ENCODE measurements at places on chromosomes 7 and 10.

GRCh38 chr7:105935250-105935649 lies 27.8 kb upstream of the CDHR3 start:
- no peak for DNase-seq

DNA sequence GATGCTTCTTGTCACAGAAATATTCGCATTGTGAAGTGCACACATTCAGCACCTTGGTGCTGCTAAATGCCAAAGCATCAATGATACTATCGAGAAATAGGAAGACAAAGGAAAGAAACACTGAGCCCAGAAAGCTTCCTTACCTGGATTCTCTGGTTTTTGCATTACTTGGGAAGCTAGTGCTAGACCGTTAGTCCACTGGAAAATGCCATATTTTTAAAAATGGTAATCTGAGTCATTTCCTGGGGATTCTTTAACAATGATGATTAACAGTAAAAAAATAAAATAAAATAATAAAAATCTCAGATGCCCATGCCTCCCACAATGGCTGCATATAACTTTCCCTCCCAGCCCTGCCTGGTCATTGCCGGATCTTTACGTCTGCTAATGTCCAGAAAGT lies 420.1 kb upstream of the MGMT start:
- no peak for DNase-seq

- no peak for DNase-seq
These were observed 139.4 kb downstream of the LHPP start for GRCh38 chr10:124601016-124601415.

DNA sequence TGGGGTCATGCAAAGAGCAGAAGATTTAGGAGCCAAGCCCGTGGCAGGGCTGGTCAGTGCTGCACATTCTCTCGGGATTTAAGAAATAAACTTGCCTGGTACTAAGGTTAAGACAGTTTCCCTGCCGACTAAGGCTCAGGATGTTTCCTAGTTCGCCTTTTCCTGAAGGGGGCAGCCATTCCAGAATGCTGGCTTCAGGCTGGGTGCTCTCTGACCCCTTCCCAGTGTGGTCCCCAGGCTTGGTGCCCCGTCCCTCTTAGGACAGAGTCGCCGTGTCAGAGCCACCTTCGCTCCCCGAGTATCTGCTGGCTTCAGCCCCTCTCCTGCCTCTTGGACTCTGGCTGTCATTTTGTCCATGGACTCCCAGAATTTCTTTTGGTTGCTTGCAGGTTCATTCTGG lies 117.2 kb downstream of the ELFN1 start:
- no peak for DNase-seq

DNA sequence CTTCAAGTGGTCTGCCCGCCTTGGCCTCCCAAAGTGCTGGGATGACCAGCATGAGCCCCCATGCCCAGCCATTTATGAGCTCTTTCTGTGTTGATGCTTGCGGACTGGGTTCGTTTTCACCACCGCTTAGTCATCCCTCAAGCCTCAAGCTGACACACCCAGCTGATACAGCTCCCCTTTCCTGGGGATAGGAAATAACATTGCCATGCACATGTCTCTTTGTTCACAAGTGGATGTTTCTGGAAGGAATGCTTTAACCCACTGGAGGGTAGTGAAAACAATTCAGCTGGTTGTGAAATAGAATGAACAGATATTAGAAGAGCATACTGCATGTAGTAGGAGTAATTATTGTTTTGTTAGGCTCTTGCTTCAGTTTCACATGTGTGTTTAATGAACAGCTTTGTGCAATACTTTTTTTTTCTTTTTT lies 8.5 kb upstream of the METTL27 start:
- DNase-seq, result no peak

DNA sequence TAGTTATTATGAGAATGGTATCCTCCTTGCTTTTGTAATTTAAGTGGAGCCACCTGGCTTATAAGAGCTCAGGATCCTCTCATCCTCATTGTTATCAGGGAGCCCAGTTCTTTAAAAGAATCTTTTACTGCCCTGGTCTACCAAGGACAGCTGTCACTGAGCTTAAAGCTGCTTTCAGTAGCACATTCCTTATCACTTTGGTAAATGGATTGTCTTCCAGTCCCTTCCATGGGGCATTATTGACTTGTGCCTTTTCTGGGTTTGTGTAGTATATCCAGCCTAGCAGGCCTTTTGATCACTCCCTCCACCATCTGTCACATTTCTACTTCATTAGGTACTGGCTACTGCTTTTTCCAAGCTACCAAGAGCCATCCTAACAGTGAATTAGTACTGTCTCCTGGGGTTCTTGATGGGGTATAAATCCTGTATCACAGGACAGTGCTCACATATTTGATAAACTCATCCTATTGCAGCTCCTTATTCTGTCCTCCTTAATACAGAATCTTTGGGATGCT lies 208.9 kb downstream of the TMEM26 start:
- DNase-seq, result no peak

- no peak for DNase-seq
These were observed 201.9 kb downstream of the BMPER start for GRCh38 chr7:34107276-34107675.

DNA sequence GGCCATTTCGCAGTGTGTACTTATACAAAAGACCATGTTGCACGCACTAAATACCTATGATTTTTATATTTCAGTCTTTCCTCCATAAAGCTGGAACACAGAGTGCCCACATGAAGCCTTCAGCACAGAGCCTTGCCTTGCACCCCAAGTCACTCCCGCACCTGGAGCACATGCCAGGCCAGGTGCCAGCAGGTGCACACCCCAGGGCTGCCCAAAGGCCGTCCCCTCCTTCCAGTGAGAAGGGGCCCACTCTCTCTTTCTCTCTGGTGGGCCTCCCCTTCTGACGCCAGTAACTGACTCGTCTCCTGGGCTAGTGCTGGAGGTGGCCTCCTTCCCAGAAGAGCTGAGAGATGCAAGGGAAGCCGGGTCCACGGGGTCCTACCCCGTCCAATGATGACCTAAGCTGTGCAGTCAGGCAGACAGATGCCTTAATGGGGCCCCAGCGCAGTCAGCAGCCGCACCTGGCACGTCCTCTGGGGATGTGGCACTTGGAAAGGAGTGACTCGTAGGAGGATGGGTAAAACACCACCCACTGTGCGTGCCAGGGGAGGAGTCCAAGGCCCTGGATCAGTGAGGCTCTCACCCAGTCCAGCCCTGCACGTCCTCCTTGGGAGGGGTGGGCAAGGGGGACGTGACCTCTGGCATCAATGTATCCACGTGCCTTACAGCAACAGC lies 17.7 kb upstream of the SHH start:
- no peak for DNase-seq

- DNase-seq, result no peak
These were observed 7.3 kb downstream of the SRRT start for GRCh38 chr7:100882201-100882600.

- DNase-seq, result no peak
These were observed 246.3 kb upstream of the VWC2 start for GRCh38 chr7:49527182-49527581.

Measured in cortex of kidney (tissue), 1 donor.